ENCODE measurements at places on chromosomes 5 and 9.
A peak's percentile ranks its signal among the peaks of the same experiment; 100 is the strongest.

- no peak for DNase-seq
Measured at GRCh38 chr5:162939991-162940390, 497.4 kb upstream of the CCNG1 start.

DNA sequence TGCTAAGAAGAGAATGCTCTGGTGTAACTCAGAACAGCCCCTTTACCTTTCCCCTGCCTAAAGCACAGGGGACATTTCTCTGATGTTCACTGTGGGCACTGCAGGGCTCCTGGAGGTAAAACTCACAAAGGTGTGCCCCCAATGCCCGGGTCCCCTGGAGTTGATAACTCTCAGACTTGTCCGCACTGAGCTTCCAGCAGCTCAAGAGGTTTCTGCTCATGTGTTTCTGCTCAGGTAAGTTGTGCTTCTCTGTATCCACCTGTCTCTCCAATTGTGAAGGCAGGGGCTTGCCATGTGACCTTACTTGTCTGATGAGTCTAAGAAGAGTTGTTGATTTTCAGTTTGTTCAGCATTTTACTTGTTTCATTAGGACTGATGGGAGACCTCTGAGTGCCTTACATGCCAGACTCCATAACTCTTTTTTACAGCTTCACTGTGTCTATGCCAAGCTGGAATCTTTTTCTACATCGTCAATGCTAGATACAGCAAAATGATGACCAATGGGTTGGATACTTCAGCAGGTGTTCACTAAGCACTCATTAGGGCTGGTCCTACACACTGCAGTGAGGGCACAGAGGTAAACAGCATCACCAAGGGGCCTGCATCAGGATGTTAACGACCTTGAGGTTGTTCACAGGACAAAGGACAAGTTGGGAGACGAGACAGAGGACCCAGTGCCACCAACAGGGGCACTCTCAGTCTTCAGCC, 56.4 kb downstream of the MRPL36 start:
- no peak for DNase-seq

DNA sequence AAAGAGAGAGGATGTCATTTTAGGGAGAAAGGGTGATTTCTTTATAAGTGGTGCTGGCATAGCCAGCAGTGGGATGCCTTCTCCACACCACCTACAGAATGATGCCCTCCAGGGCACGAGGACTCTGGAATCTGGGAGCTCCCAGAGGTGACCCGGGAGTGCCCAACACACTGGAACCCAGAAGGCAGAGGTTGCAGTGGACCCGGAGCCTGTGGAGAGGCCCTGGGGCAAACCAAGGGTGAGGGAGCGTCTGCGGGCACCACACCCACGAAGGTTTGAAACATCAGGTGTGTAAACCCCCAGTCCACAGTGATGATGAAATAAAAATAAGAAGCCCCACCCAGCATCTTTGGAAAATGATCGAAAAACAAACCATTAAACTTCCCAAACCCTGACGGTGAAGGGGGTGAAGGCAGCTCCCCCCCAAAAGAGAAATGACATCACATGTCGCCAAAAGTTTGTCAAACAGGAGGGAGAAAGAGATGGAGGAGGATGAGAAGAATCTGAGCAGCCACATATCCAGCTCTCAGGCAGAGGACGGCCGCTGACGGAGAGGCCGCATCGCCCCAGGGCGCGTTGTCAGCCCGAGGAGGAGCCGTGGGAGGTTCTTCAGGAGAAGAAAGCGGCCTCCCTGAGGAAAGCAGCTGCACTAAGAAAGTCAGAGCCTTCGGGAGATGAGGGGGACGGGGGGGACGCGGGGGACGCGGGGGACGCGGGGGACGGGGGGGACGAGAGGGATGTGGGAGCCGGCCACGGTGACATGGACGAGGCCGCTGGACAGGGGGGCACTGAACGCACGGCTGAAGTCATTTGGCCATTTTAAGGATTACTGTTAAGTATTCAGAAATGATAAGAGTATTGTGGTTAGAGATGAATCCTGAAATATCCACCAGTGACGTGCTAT, 43.1 kb upstream of the NSMF start:
- DNase-seq: no peak

DNA sequence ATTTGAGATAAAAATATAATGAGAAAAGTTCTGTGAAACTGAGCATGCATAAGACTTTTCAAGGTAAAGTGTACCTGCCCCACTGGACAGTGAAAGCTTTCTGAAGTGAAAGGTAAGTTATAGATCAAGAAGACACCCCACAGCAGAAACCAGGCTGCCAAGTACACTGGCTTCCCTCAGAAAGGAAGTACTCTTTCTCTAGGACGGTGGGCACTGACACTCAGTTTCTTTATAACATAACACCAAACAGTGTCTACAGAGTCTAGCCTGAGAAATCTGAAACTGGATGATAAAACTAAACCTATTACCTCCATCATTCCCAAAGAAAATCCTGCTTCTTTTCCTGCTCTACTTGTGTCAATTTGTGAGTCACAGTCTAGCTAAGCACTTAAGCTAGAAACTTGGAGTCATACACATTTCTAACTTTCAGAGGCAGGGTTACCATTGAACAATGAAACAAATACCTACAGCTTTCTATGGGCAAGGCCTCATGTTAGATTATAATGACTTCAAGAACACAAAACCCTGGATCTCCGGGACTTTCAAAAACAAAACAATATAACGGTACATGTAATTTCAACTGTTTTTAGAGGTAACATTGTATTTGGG, 136.7 kb downstream of the CPLANE1 start:
- no peak for DNase-seq

DNA sequence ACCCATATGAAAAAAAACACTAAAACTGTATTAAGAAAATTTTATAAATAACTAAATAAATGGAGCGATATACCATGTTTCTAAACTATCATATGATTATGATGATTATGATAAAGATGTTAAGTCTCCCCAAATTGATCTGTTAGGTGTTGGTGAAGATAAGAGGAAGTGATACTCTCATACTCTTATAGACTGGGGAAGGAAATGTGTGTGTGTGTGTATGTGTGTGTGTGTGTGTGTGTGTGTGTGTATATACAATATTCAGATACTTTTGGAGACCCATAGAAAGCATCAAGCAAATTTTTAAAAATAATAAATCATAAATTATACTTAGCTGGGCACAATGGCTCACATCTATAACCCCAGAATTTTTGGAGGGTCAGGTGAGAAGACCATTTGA, 62.9 kb downstream of the TMEM232 start:
- no peak for DNase-seq

GRCh38 chr5:39451276-39451941, 26.6 kb upstream of the DAB2 start:
- no peak for DNase-seq

DNA sequence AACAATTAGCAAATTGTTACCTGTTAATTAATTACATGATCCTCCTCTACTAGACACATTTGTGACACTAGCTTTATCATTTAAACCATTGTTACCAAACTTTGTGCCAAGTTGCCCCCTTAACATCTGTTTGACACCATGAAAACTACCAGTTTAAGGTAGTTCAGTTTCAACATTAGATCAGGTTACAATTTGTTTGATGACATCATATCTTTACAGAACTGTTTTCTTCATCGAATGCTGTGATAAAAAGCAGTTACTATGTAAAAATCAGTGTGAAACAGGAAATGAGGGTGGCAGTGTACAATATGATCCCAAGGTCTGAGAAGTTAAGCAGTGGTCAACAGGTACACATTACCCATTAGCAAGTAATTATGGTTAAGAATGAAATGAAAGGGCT, 17.7 kb downstream of the GIN1 start:
- DNase-seq: no peak

- peak; percentile 66 for DNase-seq
Measured at GRCh38 chr5:79025054-79025472, 40.0 kb upstream of the ARSB start.

GRCh38 chr9:137972988-137973470, 95.4 kb downstream of the CACNA1B start:
- no peak for DNase-seq

DNA sequence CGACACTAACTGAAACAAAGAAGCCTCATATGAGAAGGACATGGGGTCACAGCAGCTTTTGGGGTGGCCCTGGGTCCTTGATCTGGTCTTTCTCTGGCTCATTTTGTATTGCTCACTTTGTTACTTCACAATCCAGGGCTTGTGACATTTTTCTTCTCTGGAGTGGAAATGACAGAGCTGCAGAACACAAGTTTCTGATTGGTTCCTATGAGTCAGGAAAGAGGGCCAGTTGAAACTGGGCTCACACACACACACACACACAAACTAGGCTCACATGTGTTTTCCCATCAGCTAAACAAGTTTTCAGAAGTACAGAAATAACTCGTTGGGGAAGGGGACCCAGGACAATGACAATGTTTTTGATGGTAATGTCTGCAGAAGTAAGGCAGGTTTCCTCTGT, 54.3 kb downstream of the TMC1 start:
- no peak for DNase-seq

- DNase-seq: no peak
Measured at GRCh38 chr9:106023455-106023854, 329.1 kb downstream of the TMEM38B start.
